ENCODE measurements at places on chromosomes 4 and X.

GRCh38 chr4:2837110-2837903 is 6.3 kb upstream of the ADD1 start:
- H3K4me3 ChIP-seq: no peak overlapping the region
- no peaks in the 10 kb centered on the region for H3K36me3 ChIP-seq
- no peaks in the 10 kb centered on the region for H3K27me3 ChIP-seq
- H3K27ac ChIP-seq: no peak overlapping the region
- no peaks in the 10 kb centered on the region for H3K4me1 ChIP-seq

DNA sequence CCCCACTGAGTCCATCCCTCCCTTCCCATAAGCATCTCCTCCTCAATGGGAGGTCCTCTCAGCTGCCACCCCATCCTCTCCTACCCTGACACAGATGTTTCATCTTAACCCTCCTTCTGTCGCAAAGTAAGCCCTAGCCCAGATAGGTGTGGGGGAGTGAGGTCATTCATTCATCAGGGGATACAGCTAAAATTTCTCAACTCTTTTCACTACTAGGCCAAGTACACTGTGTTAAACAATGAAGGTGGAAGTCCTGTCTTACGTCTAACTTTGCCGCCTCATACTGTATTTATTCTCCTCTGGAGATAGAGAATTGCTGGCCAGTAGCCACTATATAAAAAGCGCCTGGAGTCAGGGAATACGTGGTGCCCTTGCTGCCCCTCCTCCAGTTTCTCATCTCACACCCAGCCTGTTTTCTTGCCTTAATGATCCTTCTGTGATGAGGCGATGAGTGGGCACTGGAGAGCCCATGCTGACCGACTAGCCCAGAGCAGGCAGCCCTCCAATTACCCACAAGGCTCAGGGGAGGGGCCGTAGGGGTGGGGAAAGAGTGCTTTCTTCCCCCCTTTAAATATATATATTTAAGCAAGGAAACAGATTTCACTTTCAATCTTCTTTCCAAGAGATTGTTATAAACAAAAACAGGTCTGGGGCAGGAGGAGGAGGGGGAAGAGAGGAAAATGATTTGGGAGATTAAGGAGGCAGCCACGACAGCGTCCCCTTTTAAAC is 149.5 kb downstream of the PJA1 start:
- H3K27ac ChIP-seq: no peak overlapping the region
- no peak for DNase-seq
- no peaks in the 10 kb centered on the region for H3K36me3 ChIP-seq
- no peaks in the 10 kb centered on the region for H3K27me3 ChIP-seq
- H3K4me3 ChIP-seq: no peak overlapping the region

DNA sequence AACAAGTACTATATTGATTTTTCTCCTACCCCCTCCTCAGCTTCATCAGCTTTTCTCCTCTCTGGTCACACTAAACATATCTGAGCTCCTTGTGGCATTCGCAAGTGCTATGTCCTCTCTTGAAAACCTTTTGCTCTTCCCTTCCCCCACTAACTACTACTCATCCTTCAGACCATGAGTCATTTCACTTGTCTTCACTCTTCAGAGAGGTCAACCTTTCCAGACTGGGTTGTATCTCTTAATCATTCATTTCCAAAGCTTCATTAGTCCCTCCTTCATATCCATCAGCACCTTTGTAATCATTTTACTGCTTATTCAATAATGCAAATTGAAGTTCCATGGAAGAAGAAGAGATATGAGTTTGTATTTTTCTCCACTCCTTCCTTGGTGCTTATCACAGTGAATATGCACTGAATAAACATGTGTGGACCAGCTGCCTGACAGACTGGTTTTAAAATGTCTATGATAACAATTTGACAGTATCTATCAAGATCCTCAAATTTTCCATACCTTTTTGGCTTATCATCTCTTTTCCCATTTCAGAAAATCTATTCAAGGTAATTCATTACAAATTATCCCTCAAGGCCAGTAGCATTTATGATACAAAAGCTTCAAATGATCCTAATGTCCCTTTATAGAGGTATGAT is 28.4 kb downstream of the DDX60L start:
- no peaks in the 10 kb centered on the region for H3K27me3 ChIP-seq
- no peaks in the 10 kb centered on the region for H3K36me3 ChIP-seq

DNA sequence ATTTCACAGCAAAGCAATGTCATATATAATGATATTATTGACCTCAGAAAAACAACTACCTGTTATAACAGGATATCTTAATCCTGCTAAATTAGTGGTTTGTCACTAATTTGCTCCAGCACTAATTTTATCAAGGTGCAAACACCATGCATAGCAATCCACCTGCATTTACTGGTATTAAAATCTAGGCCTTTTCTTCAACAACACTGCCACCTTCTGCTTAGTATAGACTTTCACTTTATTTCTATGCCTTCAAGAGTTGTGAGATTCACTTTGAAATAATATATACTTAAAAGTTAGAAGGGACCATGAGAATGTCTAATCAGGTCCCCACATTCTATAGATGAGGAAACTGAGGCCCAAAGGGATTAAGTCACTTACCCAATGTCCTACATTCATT is 82.1 kb upstream of the IQCM start:
- no peak overlapping the region for H3K27ac ChIP-seq
- H3K36me3 ChIP-seq: no peaks in the 10 kb centered on the region
- H3K27me3 ChIP-seq: no peaks in the 10 kb centered on the region
- H3K4me1 ChIP-seq: no peaks in the 10 kb centered on the region
- DNase-seq: peak; percentile 17
- no peak overlapping the region for H3K4me3 ChIP-seq

DNA sequence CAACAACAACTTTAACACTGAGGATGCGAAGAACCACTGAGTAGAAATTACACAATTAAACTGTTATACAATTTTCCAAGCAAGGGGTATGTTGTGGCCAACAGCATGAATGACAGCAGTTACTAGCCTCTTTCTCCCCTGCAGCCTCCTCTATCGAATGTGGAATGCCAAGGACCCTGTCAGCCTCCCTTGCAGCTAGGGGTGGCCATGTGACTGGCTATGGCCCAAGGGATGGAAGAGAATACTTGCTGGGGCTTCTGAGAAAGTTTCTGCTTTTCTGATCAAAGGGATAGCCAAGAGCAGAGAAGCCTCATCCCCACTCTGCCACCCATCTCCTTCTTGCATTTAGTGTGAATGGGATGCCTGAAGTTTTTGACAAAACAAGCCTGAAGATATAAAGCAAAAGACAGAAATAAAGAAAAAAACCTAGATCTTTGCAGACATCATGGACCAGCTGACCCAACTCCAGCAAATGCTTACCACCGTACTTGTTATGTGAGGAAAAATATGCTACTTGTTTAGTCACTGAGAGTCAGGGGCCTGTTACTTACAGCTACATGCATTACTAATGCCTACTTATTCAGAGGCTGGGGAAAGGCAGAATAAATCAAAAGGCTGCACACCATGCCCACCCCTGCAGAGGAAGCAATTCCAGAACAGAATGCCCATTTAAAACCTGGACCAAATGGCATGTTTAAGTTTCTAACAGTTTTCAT is 32.0 kb downstream of the DCTD start:
- no peak for DNase-seq
- H3K4me1 ChIP-seq: no peaks in the 10 kb centered on the region
- H3K4me3 ChIP-seq: no peak overlapping the region
- H3K27ac ChIP-seq: no peak overlapping the region

DNA sequence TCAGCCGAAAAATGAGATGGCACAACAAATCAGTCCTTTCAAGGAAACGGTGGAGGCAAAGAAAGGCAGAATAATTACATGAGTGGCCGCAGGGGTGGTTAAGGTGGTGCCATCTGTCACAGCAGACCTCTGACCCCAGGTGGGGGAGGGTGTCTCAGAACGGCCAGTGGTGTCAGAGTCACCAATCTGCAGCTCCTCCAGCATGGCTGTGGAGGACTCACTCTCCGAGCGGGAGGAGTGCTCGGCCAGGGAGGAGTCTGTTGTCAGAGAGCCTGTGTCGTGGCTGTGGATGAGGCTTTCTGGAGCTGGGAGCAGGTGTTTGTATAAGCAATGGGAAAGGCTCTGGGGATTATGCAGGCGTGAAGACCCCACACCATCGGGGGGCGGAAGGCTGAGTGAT is 130.3 kb upstream of the PDLIM3 start:
- no peaks in the 10 kb centered on the region for H3K36me3 ChIP-seq
- no peaks in the 10 kb centered on the region for H3K4me1 ChIP-seq
- no peak for DNase-seq

GRCh38 chrX:47497271-47497888 is 14.4 kb upstream of the ZNF41 start:
- H3K4me1 ChIP-seq: peaks cover 20% of the 10 kb centered on the region
- no peaks in the 10 kb centered on the region for H3K27me3 ChIP-seq
- no peak overlapping the region for H3K4me3 ChIP-seq
- DNase-seq: peak; percentile 15

DNA sequence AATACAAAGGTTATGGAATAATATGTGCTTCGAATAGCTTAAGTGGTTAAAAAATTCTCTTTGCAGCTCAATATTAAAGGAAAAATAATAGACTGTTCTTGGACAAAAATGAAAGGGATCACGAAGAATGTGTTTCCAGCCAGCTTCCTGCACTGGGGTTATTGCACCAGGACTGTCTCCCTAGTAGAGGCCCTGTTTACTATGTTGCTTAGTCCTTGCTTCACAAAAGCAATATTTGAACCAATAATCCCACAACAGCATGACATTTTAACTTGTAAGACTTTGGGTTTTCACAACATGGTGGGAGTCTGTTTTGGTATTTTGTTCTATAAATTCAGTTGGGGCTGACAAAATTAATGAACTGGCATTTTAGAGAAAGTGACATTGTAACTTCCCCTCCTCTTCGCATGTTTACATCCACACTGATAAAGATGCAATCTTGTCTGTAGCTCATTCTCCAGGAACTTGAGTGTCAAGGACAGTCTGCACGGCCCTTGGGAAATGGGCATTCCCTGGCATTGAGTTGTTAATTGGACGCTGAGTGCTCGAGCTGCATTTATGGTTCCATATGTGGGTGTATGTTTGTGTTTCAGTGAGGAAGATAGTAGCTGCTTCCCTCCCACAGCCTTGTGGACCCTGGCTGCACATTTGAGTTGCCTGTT is 39.0 kb downstream of the SHROOM2 start:
- H3K4me1 ChIP-seq: peaks cover 8% of the 10 kb centered on the region
- H3K27me3 ChIP-seq: no peaks in the 10 kb centered on the region
- no peaks in the 10 kb centered on the region for H3K36me3 ChIP-seq
- H3K4me3 ChIP-seq: no peak overlapping the region
- H3K27ac ChIP-seq: no peak overlapping the region

- DNase-seq: no peak
- no peak overlapping the region for H3K27ac ChIP-seq
- H3K36me3 ChIP-seq: no peaks in the 10 kb centered on the region
- H3K27me3 ChIP-seq: no peaks in the 10 kb centered on the region
Measured at GRCh38 chrX:3697220-3697684, 16.2 kb downstream of the PRKX start.
